Activated CD8-positive, alpha-beta T cell treated with anti-CD3 and anti-CD28 coated beads for 36 hours (primary cell): ENCODE measurements at places on chromosomes 7 and 10. TPM values are rescaled to one million over a fixed set of nuclear protein-coding genes. Genes with fewer than 3 reads are reported as not detected.

DNA sequence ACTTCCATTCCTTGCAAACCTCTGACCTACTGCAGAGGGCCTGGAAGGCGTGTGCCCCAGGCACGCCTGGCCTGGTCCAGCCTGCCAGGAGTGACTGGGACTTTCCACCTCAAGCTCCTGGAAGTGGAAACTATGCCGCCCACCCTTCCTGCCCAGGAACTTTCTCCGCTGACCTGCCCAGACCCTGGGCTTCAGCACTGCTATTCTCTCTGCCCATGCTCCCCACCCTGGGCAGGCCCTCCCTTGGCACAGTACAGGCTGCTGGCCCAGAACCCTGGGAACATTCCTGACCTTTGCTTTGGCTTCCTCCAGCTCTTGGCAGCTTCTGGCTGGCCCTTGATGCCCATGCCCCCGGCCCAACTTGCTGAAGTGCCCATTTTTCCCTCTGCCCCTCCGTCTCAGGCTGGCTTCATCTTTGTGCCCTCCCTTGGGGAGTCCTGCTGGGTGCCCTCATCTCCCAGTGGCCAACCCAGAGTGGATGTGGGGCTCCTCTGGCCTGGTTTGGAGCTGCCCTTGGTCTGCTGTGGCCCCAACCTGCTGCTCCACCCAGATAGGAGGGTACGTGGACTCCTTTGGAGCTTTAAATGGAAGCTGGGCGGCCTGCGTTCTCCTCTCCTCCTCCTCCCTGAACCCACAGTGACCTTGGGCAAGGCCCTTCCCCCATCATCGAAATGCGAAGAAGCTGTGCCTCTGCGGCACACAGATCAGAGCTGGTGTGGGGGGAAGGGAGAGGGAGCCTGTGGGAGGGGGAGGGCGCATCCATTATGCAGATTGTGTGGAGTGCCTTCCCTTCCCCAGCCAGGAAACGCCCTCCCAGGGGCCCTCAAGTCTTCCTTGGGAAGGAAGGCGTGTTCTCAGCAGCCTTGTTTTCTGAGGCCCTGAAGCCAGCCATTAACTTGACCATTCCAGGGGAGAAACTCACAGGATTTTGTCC is 3.4 kb downstream of the MMRN2 start:
- no peaks in the 10 kb centered on the region for H3K27me3 ChIP-seq
- no peaks in the 10 kb centered on the region for H3K36me3 ChIP-seq
- H3K4me3 ChIP-seq = no peak overlapping the region
- peaks cover 5% of the 10 kb centered on the region for H3K4me1 ChIP-seq

GRCh38 chr10:60490013-60490412 is 100.3 kb upstream of the ANK3 start:
- H3K27ac ChIP-seq = no peak overlapping the region
- no peaks in the 10 kb centered on the region for H3K4me1 ChIP-seq
- no peak for DNase-seq
- no peaks in the 10 kb centered on the region for H3K27me3 ChIP-seq

Gene ENKUR
- not detected for total RNA-seq

- DNase-seq = no peak
- no peaks in the 10 kb centered on the region for H3K4me1 ChIP-seq
- H3K27ac ChIP-seq = no peak overlapping the region
- peaks cover 2% of the 10 kb centered on the region for H3K27me3 ChIP-seq
- no peaks in the 10 kb centered on the region for H3K36me3 ChIP-seq
Measured at GRCh38 chr10:132198381-132199181, 11.8 kb downstream of the DPYSL4 start.

Gene SLC16A12
- total RNA-seq = not detected

- no peak overlapping the region for H3K27ac ChIP-seq
- no peaks in the 10 kb centered on the region for H3K27me3 ChIP-seq
- no peak overlapping the region for H3K4me3 ChIP-seq
- no peaks in the 10 kb centered on the region for H3K36me3 ChIP-seq
- no peaks in the 10 kb centered on the region for H3K4me1 ChIP-seq
- no peak for DNase-seq
Measured at GRCh38 chr10:3676564-3676963, 108.4 kb downstream of the KLF6 start.

Gene CALML5
- not detected for total RNA-seq

- no peak overlapping the region for H3K4me3 ChIP-seq
- H3K36me3 ChIP-seq = no peaks in the 10 kb centered on the region
- no peak for DNase-seq
- H3K27me3 ChIP-seq = peaks cover 20% of the 10 kb centered on the region
- peaks cover 11% of the 10 kb centered on the region for H3K4me1 ChIP-seq
Measured at GRCh38 chr10:127997271-127997670, 90.4 kb downstream of the PTPRE start.

GRCh38 chr10:58784361-58784760 is 271.7 kb downstream of the BICC1 start:
- H3K27me3 ChIP-seq = peaks cover 4% of the 10 kb centered on the region
- H3K4me1 ChIP-seq = no peaks in the 10 kb centered on the region
- H3K36me3 ChIP-seq = no peaks in the 10 kb centered on the region
- no peak overlapping the region for H3K27ac ChIP-seq

Gene KIAA1549
- total RNA-seq = 1.3 TPM

DNA sequence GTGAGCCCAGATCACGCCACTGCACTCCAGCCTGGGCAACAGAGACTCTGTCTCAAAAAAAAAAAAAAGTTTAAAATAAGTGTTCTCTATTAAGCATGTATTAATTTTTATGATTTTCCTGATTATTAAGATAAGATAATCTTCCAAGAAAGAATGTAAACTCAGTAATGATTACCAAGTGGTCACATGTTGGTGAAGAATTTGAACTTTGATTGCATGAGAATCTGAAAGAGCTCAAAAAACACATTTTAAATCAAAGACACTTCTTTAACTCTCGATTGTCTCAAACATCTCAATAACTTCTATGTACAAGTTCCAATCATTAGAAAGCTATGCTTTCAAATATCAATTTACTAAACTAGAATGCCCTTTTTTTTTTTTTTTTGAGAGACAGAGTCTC is 33.8 kb downstream of the SNX8 start:
- no peaks in the 10 kb centered on the region for H3K36me3 ChIP-seq
- H3K27me3 ChIP-seq = no peaks in the 10 kb centered on the region
- no peaks in the 10 kb centered on the region for H3K4me1 ChIP-seq
- DNase-seq = no peak

GRCh38 chr10:82497439-82497838 is 622.4 kb downstream of the NRG3 start:
- H3K36me3 ChIP-seq = no peaks in the 10 kb centered on the region
- no peak for DNase-seq

GRCh38 chr7:140640060-140640637 is 464 bp downstream of the DENND2A start:
- peaks cover 47% of the 10 kb centered on the region for H3K27me3 ChIP-seq
- no peak overlapping the region for H3K27ac ChIP-seq
- H3K4me1 ChIP-seq = peaks cover 14% of the 10 kb centered on the region
